ENCODE measurements at places on chromosomes 11 and 22.
A peak's percentile ranks its signal among the peaks of the same experiment; 100 is the strongest.

DNA sequence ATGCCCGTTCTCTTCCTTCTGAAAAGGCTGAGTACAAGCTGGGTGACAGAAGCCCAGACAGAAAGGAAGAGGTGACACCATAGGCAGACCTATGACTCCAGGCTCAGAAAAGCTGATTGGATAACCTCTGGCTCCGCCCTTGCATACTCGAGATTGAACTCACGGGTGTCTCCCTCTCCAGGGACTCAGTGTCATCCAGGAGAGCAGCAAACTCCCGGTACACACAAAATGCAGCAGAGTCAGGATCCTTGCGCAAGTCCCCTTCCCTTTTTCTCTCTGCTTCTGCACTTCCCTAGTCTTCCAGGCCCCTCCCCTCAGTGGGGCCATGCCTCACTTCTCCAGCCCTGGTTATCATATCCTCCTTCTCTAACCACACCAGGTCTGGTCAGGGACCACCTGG, 9.8 kb downstream of the SCN4B start:
- DNase-seq, result peak; percentile 94

DNA sequence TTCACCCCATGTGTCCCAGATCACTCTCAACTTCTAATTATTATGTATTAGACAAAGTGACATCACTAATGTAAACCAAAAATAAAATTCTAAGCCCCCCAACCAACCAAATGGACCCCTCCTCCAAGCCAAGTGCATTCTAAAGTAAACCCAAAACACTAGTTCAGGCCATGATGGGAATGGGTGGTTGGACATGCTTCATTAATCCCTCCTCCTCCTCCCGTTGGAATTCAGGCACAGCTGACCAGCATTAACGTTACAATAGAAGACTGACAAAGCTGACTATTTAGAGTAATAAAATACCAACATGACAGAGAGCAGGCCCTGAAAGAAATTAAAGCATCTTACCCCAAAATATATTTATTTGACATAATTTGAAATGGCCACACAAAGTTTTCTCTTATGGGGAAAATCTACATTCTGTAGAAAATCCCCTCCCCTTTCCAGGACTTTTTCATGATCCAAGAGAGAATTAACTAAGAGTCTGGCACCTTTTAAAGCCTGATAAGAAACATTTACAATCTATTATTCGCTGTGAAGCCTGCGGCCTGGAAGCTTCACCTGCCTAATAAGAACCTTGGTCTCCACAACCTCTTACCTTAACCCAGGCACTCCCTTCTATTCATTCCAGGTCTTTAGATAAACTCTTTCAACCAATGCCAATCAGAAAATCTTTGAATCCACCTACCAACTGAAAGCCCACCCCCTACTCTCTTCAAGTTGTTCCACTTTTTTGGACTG, 948.5 kb upstream of the CCDC90B start:
- no peak for DNase-seq

DNA sequence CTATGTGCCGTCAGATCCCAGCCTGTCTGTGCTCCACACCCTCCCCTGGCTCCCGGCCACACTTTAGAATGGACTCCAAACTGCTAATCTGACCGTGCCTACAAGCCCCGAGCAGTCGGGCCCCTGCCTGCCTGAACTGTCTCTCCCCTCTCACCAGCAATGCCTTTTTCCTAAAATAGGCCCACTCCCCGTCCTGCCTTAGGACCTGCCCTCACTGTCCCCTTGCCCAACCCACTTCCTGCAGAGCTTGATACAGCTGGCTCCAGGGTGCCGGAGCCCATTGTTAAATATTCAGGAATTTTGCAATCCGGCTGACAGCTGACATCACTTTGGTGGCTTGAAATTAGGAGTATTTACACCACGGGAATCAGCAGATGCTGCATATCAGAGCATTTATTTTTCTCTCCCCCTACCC, 21.4 kb downstream of the MN1 start:
- no peak for DNase-seq

DNA sequence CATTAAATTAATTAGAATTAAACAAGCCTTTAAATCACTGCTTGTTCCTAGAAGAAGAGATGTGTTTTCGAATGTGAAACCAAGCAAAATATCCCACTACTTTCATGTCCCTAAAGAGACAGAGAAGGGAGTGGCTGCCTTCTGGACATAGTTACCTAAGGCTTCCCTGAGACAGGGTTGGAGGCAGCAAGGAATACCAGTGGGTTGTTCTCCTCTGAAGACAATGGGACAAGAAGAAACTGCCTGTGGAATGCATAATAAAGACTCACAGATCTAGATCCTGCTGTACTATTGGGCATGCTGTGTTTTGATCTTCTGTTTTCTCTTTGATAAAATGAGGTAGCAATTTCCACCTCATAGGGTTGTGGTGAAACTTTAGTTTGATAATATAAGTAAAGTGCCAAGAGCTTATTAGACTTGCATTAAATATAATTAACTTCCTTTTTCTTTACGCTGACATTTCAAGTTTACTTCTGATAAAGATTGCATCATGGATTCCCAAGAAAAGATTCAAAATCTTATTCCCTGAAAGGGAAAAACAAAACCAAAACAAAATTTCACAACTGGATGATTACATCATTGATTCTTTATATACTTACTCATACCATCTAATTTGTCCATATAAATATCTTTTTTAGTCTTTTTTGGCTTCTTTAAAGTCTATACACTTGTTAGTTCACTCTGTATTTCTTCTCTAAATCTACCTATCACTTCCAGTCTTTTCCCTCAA, 621.3 kb downstream of the ETS1 start:
- no peak for DNase-seq

- no peak for DNase-seq
These were observed at the start of gene ARHGAP32 for GRCh38 chr11:129192150-129192549. Gene ARHGAP32 (minus strand): TSS chr11:129192325. CDS start chr11:129192198, 127 bp downstream.

GRCh38 chr11:35038211-35038928, 100.6 kb upstream of the CD44 start:
- DNase-seq, result no peak

DNA sequence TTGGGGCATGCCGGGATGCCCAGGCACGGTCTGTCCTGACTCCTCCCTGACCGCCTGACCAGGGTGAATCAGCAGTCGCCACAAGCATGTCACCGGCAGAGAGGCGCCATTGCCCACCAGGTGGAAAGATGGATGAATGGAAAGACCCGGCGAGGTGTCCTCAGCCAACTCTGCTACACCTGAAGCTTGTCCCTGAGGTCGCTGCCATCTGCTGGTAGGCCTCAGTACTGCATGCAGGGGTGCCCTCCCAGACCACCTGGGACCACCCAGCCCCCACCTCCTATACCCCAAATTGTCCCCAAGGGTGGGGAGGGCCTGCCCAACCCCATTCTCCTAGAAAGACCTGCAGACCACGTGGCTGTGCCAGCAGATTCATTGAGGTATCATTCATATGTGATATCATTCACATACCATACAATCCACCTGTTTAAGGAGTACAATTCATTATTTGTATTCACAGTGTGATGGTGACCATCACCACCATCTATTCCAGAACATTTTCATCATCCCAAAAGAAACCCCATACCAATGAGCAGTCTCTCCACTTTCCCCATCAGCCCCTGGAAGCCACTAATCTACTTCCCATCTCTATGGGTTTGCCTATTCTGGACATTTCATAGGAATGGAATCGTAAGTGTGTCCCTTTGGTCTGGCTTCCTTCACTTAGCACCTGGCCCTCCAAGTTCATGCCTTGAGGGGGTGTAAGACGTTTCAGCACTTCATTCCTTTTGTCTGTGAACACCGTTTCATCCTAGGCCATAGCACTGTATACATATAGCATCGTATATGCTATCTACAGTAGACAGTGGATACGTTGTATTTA, 17.5 kb downstream of the FGF3 start:
- no peak for DNase-seq

DNA sequence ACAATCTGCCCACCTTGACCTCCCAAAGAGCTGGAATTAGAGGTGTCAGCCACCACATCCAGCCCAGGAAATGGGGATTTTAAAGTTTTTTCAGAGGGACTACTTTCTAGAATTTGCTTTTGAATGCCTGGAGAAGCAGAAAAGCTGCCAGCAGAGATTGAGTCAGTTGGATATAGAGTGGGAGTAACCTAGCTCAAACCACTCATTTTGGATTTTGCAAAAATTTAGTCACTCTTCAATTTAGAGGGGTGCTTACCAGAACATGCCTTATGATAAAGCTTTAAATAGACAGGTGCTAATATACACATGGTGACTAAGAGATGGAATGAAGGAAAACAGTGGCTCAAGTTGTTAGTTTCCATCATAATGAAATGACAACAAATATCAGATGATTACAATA, 26.5 kb upstream of the PSMA1 start:
- no peak for DNase-seq

DNA sequence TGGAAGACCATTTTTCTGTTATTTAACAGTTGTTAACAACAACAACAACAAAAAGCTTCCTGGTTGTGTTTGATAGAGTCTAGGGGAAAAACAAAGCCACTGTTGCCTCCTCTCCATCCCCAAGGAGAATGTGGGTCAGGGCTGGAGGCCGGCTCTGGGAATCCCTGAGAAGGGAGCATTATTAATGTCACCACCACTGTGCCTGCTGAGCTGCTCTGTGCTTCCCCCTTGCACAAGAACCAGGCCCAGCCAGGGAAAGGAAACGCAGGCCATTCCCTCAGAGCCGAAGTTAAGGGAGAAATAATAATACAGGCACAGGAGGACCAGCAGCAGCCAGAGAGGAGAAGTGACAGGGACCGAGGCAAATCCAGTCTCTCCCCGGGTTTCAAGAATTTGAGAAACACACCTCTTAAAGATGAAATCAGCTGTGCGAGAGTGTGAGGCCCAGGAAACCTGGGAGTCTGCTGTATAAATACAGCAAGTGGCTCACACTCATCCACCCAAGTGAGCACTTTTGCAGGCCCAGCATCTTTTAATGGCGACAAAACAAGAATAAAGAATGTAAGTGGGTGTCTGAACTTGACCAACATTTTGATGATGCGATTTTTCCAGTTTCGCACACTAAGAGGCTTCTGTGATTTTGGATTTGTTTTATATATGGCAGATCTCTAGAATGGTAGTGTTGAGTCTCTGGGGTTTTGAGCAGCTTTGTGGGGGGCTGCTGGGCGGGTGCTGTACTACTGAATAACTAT, 539.2 kb downstream of the NTM start:
- DNase-seq, result no peak

- peak; percentile 22 for DNase-seq
These were observed 642 bp downstream of the NAA40 start for GRCh38 chr11:63939397-63939891.

GRCh38 chr11:119680541-119681360, 48.2 kb downstream of the NECTIN1 start:
- peak; percentile 24 for DNase-seq

DNA sequence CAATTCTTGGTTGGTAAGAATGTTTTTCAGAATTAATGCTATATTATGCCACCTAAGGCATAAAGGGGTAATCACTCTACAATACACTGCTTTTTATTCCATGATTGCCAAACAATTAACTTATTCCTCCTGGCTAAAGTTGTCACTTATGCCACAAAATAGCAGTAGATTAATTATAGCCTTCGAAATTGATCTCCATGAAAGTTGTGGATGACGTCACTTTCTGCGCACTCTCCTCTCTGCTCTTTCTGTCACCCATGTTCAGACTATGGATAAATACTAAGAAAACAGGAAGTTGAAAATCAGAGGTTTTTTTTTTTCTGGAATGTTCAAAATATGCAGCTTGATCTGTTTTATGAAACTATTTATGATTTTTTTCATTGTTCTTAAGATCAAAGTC, 790.1 kb upstream of the CNTN5 start:
- no peak for DNase-seq

GRCh38 chr11:62433141-62433903, 14.5 kb downstream of the SCGB1A1 start:
- DNase-seq, result no peak

- no peak for DNase-seq
These were observed 402.3 kb downstream of the TBC1D22A start for GRCh38 chr22:47164514-47165337.

DNA sequence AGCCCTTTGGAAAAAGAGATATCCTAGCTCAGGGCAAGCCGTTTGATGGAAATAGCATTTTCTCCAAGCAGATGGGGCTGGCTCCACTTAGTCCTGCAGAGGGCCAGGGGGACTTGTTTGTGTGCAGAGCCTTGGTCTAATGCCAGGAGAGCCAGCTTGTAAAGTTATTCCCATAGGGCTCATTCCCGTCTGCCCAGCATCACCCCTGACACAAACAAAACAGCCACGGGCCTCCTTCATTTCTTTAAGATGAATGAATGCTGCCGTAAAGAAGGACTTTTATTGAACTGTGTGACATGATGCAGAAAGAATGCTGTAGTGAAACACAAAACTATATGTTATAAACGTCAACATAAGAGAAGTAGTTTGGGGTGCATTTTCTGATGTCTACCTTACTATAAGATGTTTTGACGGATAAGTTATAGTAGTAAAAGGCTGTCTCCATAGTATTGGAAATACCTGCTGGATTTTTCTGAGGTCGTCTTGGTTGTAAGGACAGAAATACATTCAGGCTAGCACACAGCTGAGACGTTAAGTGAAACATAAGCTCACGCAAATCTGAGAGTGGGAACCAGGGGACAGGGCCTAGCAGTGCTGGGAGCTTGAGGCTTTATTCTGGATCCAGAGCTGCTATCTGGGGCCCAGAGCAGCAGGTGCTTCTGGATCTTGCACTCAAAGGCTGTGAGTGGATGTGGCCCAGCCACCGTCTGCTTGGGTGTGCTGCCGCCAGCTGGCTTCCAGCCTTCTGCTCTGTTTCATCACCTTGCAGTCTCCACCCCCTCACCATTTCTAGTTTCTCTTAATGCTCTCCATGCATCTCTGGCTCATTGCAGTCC, 53.3 kb downstream of the NCAM1 start:
- no peak for DNase-seq

- no peak for DNase-seq
These were observed 35.9 kb downstream of the RPL3 start for GRCh38 chr22:39283322-39284141.

- peak; percentile 16 for DNase-seq
These were observed 15.6 kb upstream of the RDX start for GRCh38 chr11:110311783-110312579.
